ENCODE measurements at places on chromosomes 2 and 18.

DNA sequence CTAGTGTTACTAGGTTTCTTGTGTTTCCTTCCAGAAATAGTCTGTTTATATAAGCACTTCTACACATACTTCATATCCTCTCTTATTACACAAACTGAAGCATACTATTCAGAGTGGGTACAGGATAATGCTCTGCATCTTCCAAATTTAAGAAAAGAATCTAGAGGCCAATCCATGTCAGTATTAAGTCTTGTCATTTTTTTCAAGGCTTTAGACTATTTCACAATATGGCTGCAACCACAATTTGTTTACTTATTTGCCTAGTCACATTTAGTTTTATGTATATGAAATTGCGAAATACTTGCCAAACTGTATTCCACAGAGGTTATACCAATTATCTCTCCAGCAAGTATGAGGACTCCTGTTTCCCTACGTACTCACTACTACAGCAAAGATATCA is 27.9 kb downstream of the IWS1 start:
- DNase-seq: no peak

DNA sequence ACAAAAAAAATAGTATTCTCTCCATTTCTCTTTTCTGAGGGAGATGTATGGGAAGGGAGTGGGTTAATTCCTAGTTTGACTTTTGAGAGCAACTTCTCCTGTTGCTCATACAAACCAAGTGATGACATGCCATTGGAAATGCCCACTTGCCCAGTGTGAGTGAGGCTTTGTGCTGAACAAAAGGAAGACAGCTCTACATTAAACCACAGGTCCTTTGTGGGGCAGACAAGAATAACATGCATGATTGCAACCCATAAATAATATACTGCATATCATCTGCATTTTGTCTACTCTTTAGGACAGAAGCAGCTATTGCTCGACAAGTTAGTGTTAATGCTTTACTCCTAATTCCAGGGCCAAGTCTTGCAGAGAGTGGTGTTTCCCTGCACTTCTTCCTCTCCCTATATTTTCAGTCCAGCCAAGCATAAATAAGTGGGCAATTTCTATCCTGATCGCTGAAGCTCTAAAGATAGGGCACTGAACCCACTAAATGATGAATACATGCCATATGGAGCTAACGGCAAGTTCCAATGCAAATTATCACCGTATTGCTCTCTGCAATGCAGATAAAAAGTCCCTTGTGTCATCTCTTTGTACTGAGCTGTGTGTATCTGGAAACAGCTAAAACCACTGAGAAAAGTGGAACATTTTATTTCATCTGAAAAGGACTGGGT is 19.4 kb upstream of the EHBP1 start:
- DNase-seq: no peak

GRCh38 chr2:223887127-223887526 is 49.7 kb upstream of the AP1S3 start:
- DNase-seq: no peak

- DNase-seq: no peak
These were observed 32.5 kb downstream of the AMER3 start for GRCh38 chr2:130787841-130788240.

DNA sequence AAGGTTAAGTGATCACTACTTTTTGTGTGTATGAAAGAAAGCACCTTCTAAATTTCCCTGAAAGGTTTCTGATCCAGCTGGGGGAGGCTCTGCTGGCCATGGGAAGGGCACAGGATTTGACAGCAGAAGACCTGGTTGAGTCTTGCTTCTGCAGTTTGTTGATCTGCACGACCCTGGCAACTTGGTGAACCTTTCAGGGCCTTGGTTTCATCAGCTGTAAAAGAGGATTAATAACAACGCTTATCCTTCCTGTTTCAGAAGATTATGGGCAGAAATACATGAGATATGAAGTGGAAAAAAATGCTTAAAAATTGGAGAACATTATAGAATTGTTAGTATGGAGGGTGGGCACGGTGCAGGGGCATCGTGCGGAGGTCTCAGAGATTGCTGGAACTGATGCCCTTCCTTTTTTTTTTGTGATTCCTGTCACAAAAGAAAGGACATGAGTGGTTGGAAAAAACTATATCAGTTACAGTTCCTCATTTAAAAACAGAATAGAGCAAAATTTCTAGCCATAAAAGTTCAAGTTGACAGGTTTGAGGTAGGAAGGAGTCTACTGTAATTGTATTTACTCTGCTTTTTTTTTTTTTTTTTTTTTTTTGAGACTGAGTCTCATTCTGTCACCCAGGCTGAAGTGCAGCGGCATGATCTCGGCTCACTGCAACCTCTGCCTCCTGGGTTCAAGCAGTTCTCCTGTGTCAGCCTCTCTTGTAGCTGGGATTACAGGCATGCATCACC is 47.4 kb downstream of the MFSD6 start:
- no peak for DNase-seq

DNA sequence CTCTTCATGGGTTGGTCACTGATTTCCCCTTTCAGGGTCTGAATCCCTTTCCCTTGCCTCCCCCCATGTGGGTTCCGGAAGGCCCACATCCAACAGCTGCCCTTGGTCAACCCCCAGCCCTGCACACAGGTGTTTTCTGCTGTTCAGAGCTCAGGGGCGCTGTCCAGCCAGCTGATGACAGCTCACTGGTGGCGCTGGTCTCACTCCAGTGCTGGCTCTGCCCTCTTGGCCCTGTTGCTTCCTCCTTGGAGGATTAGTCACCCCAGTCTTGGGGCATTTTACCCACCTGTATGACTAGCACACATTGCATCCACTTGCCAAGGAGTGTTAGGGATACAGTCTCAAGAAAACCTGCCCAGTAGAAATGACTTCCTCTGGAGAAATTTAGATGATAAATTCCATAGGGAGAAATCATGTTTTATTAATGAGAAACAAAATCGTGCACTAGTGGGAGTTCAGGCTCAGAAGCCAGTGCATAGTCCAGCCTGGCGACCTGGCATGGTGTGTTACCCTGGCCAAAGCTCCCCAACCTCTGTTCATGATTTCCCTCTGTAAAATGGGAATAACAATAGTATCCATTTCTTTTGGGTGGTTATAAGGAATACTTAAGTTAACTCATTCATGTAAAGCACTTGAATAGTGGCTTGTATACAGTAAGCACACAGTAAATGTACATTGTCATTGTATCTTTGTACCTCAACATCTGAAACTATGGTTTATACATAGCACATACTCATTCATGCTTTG is 21.6 kb downstream of the CRIM1 start:
- DNase-seq: peak; percentile 79

DNA sequence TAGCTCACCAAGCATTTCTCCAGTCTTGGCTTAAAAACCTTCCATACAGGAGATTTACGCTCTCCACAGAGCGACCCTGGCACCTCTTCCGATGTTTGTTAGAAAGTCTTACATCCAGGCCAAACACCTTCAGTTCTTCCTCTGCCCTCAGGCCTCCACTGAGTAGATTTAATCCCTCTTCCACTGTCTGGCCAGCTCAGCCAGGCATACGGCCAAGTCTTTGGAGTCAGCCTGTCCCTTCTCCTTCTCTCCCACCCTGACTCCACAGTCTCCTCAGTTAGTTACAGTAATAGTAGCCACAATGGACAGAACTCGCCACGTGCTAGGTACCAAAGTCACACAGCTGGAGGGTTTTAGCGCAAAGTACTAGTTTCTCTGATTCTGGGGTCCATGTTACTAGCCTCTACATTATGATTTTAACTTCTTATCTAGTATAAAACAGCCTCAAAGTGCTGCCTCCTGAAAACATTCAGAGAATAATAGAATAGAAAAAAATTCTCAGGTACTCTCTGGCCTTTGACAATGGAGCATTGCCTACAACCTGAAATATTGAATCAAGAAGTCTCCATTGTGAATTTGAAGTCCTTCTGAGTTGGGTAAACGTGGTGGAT is 39.5 kb downstream of the THNSL2 start:
- DNase-seq: no peak

GRCh38 chr2:72271766-72272641 is 124.3 kb upstream of the CYP26B1 start:
- DNase-seq: no peak

DNA sequence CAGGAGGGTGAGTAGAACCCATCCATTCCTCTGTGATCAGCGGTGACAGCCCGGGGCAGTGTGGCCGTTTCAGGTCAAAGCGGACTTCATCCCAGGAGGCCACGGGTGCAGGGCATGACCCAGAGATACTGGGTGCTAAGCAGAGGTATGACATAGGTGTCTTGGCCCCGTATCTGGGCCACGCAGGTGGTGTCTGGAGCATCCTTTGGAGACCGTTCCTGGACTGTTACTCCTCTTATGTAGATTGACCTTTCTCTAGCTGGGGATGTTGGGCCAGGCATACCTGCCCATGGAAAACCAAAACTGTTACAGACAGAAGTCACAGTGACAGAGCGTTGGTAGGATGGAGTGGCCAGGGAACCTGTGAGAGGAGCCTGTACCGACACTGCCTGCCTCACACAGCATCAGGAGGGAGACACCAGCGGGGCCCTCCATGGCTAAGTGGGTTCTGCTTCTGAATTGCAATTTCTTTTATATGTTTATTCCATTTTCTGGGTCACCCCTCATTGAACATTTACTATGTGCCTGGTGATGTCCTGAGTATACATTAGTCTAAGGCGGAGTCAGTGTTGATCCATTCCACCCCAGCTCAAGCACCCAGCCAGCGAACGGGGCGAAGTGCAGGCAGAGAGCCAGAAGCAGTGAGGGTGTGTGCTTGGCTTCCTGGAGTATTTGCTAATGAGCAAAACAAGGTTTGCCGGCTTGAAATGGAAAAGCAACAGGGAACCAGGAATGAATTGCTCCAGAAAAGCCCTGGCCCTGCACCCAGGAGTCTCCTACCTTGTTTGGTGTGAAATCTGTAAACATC is 141.7 kb downstream of the SH3RF3 start:
- no peak for DNase-seq

DNA sequence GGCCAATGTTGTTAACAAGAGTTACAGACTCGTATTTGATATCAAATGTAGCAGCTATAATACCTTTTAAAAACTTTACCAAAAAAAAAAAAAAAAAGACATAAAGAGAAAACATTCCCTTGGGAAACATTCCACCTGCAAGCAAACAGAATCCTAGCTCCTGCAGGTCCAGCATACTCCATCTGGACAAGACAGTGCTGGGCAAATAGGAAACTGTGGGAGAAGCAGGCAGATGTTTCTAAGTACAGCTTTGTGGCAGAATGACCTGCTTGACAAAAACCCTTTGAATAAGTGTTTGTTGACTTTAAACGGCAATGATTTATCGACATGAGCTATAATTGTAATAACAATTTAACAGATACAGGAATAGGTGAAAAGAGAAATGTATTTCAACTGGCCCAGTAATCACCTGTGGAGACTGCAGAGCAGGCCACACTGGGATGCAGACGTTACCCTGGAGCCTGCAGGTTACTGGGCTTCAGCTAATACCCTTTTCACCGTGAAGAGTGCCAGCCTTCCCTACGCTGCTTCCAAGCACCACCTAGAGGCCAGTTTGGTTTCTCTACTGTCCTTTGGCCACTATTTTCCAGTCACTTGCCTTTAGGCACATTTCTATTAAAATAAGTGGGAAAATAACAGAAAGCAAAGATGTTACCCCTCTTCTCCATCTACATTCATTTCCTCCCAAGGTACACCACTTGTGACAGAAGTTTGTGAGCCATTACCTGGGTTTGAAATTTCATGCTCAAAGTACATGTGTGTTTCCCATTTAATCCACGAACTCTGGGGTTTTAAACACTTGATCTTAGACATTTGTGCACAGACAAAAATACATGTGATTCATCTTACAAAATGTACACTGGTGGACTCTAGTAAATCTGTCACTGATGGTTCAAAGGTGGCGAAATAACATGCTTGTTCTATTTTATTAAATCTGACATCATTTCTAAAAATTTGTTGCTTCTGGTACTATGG is 96.9 kb upstream of the ZNF397 start:
- DNase-seq: peak; percentile 19

Measured in A549 (cell line).